ENCODE measurements at places on chromosomes 3 and 15.

- DNase-seq: no peak
Observed at GRCh38 chr3:195175076-195175475, 95.9 kb downstream of the XXYLT1 start.

- DNase-seq: no peak
Observed at GRCh38 chr3:41198526-41198925, 779 bp upstream of the CTNNB1 start.

GRCh38 chr3:133991637-133992036 lies 38.1 kb downstream of the SLCO2A1 start:
- DNase-seq: no peak

GRCh38 chr15:68644083-68644904 lies 65.5 kb downstream of the CORO2B start:
- DNase-seq: no peak

DNA sequence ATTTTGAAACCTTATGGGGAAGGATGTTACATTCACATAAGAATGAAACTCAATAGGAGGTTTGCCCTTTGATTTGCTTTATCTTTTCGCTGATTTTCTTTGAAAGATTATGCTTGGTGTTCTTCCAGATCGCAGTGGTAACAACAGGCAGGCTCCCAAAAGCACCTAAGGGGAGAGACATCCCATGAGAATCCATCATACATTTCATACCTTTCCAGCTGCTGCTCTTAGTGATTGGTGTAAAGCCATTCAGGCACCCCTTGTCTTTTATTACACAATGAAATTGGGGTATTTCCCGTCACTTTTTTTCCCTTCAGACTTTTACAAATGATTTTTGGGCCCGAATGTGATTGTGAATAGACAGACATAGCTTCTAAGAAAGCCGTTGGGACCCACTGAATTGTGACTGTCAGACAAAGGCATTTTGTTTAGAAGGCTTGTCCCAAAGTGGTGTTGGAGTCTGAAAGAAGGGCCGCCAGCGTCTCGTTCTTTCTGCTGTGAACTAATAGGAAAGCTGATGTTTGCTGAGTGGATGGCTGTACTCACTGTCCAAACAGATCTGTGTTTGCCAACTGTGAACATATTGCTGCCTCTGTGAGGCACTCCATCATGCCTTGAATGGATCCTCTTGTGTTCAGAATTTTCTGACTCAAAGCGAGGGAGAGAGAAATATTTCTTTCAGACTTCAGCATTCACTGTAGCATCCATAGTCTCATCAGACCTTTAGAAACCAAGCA lies 164.3 kb downstream of the FNDC3B start:
- DNase-seq: no peak

- DNase-seq: no peak
Observed at GRCh38 chr3:148513096-148513543, 184.6 kb upstream of the AGTR1 start.

- DNase-seq: no peak
Observed at GRCh38 chr3:19959505-19959904, 12.6 kb downstream of the RAB5A start.

DNA sequence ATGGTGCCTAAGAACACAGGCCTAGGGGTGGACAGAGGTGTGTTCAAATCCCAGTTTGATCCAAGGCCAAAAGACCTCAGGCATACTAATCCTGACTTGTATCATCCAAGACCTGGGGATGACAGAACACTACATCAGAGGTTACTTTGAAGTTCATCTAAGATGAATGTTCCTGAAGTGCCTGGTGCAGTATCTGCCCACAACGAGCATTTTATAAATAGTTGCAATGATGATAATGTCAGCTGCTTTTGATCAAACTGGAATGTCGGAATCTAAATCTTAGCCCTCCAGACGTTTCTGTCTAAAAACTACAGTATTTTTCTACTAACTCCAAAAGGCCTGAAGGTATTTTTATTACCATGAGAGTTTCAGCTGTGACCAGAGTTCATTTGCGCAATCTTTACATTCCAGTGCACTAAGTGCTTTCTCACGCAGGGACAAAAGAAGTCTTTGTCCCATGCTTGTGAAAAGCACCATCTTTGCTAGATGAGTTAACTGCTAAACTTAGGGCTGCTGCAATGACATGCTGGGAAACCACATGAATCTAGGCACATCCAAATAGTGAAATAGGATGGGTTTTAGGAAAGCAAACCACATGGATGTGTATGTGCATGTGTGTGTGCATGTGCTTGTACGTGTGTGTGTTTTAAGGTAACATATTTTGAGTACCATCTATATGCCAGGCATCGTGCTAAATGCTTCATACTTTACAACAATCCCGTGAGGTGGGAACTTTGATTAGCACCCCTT lies 18.1 kb downstream of the ANXA2 start:
- no peak for DNase-seq

DNA sequence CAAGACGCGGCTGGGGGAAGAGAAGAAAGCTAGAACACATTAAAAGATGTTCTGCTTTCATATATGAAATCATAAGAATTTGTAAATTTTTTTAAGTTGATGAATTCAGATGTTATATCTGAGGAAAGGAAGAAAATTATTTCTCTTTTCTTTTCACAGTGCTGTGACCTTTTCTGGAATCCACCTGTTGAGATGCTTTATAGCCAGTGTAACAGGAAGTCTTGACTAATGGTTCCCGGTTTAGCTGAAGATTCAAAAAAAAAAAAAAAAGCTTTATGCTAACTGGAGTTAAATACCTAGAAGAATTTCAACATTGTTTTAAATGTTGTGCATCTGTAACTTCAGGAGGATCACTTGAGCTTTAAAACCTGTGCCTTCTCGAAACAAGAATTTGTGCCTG lies 9.9 kb downstream of the GTPBP8 start:
- DNase-seq: no peak

- DNase-seq: no peak
Observed at GRCh38 chr3:123783050-123783689, 101.0 kb downstream of the MYLK start.

- no peak for DNase-seq
Observed at GRCh38 chr15:74390647-74391288, 23.3 kb upstream of the CYP11A1 start.

DNA sequence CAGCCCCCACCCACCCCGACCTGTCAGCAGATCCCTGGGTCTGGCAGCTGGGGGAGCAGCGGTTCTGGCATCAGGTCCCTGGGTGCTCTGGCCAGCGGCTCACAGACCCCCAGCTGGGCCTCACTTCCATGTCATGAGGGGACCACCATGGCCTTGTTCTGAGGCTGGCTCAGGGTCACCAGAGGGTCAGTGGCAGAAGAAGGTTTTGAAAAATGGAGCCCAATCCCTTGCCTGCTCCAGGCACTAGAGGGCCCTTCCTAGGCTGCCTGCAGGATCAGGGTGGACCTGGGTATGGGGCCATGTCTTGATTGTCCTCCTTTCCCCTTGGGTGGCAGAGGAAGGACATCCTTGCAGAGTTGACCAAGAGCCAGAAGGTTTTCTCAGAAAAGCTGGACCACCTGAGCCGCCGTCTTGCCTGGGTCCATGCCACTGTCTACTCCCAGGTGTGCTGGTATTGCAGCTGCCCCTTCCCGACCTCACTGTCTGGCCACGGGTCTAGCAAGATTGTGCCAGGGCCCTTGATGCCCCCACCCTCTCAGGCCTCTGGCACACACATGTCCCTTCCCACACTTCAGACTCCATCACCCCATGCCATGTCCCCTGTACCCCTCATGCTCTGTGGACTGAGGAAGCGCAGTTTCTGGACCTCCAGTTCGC lies 12.9 kb downstream of the AMIGO3 start:
- DNase-seq: no peak

GRCh38 chr3:138366006-138366759 lies 17.8 kb downstream of the MRAS start:
- no peak for DNase-seq

DNA sequence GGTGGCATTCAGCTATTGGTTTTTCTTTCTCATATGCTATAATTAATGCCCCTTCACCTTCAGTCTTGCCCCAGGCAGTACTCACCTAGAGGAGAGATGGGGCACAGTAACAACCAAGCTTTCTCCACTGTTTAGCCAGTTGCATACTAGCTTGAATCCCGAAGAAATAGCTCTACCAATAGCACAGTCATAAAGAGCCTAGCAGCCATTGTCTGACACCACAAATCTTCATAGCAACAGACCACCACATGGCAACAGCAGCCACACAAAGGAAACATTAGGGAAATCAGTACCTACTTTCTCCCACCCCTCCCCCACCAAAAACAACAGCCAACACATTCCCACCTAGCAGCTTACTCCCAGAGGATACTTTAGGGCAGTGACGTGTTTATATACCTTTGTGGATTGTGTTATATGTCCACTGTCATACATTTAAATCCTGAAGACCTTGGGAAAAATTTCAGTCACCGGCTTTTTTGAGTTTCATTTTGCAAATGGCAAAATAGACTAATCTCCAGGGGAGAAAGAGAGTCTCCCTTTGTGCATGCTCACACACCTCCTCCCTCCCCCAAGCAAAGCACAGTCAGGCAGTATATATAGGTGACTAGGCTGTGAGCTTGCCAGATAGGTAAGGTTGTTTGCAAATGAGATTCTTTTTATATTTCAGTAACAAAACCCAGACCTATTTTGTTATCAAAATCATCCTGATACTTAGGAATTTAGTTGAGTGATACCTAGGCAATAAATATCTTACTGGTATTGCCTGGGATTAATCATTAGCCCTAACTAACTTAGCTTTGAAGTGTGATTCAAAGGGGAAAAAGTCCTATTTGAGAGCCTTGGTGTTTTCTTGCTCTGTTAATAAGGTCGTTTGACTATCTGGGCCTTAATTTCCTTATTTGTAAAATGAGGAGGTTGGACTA lies 140.6 kb downstream of the RBPMS2 start:
- no peak for DNase-seq

DNA sequence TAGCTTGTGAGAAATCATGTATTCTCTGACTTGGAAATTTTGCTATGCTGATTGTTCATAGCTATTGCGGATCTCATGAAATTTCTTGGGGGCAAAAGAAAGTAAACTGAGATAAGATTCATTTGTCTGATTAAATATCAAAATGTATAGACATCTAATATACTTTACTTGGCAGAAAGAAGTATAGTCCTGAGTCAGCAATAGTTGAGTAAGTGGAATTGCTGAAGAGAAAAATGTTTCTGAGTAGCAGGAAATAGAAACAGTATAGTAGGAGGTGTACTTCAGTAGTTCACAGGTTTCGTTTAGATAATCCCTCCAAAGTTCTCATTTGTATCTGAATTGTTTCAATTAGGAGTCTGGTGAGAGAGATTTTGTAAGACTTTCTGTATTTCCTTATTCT lies 705.9 kb downstream of the MCTP2 start:
- DNase-seq: no peak

GRCh38 chr15:99104788-99105513 lies at the start of gene SYNM:
Gene SYNM, plus strand, starts transcription at chr15:99105080. Its CDS starts 120 bp downstream, at chr15:99105200.
- no peak for DNase-seq
